Activated CD8-positive, alpha-beta memory T cell treated with anti-CD3 and anti-CD28 coated beads, Interleukin-2, amount 10 ng/mL, durations not matched to agents 7 days and 5 days (primary cell): ENCODE measurements at places on chromosomes 2 and 18. TPM values are rescaled to one million over a fixed set of nuclear protein-coding genes. Genes with fewer than 3 reads are reported as not detected.

GRCh38 chr2:70010576-70011111 lies 49.2 kb upstream of the ASPRV1 start:
- peak overlapping the region; percentile 41 for H3K27ac ChIP-seq
- DNase-seq: no peak
- peaks cover 18% of the 10 kb centered on the region for H3K4me1 ChIP-seq
- no peaks in the 10 kb centered on the region for H3K27me3 ChIP-seq
- no peak overlapping the region for H3K4me3 ChIP-seq

UGT1A10 gene
- total RNA-seq: not detected

ALK gene
- total RNA-seq: not detected

DNA sequence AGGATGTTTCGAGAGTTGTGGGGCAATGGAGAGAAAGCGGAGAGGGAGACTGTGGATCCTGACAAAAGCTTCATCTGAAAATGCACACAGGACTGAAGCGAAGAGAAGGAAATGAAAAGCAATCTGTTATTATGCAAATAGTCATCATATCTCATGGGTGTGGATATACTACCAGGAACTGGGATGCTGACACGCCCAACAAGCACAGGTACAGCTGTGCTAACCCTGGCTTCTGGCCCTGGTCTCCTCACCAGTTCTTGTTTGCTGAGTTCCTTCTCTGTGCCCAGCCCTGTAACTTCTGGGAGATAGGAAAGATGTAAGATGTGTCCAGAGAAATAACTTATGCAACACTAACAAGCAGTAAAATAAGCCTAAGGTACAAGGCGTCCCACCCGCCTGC lies 358.8 kb downstream of the CMPK2 start:
- H3K4me1 ChIP-seq: no peaks in the 10 kb centered on the region
- H3K27me3 ChIP-seq: no peaks in the 10 kb centered on the region
- DNase-seq: no peak
- no peaks in the 10 kb centered on the region for H3K36me3 ChIP-seq

CRYBA2 gene
- total RNA-seq: not detected

DNA sequence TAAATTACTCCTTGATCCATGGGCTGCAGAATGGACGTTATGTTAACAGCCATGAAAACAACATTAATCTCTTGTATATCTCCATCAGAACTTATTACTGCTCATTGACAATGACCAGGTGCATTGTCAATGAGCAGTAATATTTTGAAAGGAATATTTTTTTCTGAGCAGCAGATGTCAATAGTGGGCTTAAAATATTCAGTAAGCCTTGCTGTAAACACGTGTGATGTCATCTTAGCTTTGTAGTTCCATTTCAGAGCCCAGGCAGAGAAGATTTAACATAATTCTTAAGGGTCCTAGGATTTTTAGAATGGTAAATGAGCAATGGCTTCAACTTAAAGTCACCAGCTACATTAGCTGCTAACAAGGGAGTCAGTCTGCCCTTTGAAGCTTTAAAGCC lies 26.6 kb downstream of the CFAP210 start:
- H3K27ac ChIP-seq: no peak overlapping the region
- H3K4me1 ChIP-seq: peaks cover 14% of the 10 kb centered on the region
- H3K4me3 ChIP-seq: no peak overlapping the region
- H3K27me3 ChIP-seq: peaks cover 5% of the 10 kb centered on the region
- no peaks in the 10 kb centered on the region for H3K36me3 ChIP-seq

DNA sequence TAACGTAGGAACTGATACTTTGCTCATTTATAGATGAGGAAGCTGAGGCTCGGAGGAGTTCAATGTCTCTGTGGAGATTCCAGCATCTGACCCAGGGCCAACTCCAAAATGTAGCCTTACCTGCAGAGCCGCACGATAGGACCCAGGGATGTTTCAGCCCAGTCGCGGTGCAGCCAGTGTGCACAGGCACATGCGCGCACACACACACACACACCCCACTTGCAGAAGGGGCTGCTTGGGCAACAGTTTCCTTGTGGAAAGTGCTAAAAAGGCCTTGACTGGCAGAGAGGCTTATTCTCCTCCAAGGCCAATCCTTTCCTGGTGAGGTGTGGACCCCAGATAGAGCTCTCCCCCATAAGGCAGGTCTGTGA lies 101.7 kb downstream of the ZFP36L2 start:
- peaks cover 31% of the 10 kb centered on the region for H3K4me1 ChIP-seq
- no peaks in the 10 kb centered on the region for H3K27me3 ChIP-seq
- no peak overlapping the region for H3K4me3 ChIP-seq

GRCh38 chr2:23814963-23815362 lies 112.0 kb downstream of the ATAD2B start:
- H3K27me3 ChIP-seq: no peaks in the 10 kb centered on the region
- no peak for DNase-seq
- no peak overlapping the region for H3K27ac ChIP-seq
- H3K4me1 ChIP-seq: peaks cover under 1% of the 10 kb centered on the region
- H3K4me3 ChIP-seq: no peak overlapping the region

NOTO gene
- total RNA-seq: not detected

DNA sequence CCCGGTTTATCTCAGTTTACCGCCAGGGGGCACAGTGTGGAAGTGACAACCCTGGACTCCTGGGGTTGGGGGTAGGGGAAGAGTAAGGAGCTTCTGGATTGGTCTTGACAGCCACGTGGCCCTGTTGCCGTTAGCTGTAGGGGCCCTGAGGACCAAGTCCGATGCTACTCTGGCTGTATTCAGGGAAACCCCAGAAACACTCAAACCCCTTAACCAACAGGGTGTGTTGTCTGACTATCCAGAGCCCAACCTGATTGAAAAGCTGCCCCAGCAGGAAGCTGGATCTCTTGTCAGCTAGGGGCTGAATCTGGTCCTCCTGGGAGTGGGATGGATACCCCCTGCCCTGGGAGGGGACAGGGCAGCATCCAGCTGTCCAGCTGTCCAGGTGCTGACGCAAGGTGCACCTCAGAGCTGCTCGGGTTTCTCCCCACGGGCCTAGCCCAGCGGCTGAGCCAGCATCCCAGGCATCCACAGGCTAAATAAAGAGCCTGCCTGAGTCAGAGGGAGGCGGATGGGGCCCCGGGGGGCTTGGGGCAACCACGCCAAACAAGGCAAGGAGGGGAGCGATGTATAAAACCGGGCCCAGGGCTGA lies 3.1 kb upstream of the GMPPA start:
- no peak overlapping the region for H3K27ac ChIP-seq
- peaks cover 40% of the 10 kb centered on the region for H3K27me3 ChIP-seq
- H3K36me3 ChIP-seq: no peaks in the 10 kb centered on the region
- peak; percentile 68 for DNase-seq
- H3K4me1 ChIP-seq: peaks cover 27% of the 10 kb centered on the region
- no peak overlapping the region for H3K4me3 ChIP-seq

DNA sequence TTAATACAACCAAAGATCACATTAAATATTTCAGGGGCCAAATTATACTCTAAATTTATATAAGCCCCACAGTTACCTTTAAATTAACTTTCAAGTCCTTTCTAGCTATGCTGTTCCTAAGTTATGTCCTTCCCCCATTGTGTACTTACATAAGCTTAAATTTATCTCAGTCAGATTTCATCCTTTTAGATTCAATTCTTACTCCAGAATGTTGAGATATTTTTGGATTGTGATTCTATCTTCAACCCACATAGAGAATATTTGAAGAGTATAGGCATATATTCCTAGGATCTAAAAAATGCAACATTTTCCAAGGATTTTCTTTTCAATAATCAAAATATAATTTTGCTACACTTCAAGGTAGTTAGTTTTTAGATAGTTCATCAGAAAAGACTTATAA lies 242.8 kb downstream of the KCNE4 start:
- no peak for DNase-seq
- no peaks in the 10 kb centered on the region for H3K36me3 ChIP-seq
- H3K4me3 ChIP-seq: no peak overlapping the region
- no peak overlapping the region for H3K27ac ChIP-seq
- no peaks in the 10 kb centered on the region for H3K4me1 ChIP-seq

DNA sequence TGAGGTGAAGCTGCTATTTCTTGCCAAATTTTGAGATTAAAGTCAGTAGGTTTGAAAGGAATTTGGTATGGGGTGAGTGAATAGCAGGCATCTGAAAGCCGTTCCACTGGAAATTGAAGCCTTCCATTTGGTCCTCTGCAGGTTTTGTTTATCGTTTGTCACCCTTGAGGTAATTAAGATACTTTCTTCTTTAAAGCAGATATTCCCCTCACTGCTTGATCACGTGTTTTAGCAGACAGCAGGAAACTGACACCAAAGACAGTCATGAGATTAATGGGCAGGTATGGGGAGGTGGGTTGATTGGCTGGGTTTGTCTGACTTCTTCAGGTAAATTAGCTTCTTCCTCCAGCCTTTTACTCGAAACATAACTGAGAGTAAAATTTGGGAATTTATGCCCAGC lies 10.7 kb downstream of the LPIN1 start:
- no peaks in the 10 kb centered on the region for H3K27me3 ChIP-seq
- no peak overlapping the region for H3K4me3 ChIP-seq
- H3K27ac ChIP-seq: peak overlapping the region; percentile 74
- no peak for DNase-seq
- H3K4me1 ChIP-seq: peaks cover 74% of the 10 kb centered on the region

DNA sequence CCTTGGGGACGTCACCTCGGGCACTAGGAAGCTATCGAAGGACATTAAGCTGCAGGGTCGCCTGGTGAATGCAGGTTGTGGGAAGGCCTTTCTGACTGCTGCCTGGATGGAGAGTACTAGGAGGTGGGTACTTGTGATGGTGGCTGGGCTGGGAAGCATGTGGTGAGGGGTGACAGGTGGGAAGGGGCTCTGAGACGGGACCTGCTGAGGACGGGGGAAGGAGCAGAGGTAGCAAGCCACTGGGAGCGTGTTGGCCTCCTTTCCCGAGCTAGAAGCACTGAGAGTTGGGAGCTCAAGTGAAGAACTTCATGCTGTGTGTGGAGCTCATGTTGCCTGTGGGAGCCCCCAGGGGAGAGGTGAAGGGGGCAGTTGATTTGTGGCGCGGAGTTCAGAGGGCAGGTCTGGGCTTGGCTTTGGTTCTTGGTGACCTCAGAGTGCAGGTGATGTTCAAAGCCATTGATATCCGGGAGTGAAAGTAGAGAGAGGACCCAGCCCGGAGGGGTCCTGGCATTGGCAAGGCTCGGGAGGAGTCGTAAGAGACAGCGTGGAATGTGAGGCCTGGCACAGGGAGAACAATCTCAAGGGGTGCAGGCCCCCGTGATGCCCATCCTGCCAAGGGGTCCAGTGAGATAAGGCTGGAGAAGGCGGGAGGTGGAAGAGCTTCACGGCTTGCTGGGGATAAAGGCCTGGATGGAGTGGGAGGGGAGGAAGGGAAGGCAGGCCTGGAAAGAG lies 13.2 kb downstream of the MROH2A start:
- no peak overlapping the region for H3K27ac ChIP-seq
- H3K4me3 ChIP-seq: no peak overlapping the region
- peaks cover 2% of the 10 kb centered on the region for H3K27me3 ChIP-seq
- H3K4me1 ChIP-seq: no peaks in the 10 kb centered on the region

DNA sequence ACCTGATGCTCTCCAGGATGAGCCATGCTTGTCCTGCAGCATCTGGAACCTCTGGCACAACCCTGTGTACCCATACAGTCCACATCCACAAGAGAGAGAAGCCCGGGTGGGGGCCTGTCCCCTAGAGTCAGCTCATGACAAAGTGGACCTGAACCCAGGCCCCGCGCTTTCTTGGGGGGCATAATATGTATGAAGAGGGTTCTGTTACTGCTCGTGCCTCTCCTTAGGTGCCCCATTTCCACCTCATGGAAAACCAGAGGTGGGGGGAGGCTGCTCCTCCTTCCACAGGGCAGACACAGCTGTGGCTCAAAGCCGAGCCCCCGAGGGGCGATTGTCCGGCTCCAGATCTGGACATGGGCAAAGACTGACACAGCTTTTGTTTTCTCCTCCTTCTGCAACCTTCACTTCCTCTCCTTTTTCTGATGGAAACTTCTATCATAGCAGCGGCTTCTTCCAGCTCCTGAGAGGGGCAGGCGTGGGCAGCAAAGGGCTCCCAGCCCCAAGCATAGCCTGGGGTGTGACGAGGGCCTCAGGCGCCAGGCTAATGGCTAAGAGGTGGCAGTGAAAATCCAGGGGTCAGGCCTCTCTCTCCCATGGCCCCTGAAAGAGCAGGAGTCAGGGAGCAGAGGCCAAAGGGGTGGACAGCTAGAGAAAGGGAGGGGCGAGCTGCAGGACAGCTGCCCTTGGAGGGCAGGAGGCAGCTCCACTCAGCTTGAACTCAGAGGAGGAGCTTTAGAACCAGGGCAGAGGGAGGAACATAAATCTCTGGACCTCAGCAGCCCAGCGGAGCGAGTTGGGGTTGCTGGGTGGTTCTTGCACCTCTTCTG lies 155.5 kb downstream of the ZFP36L2 start:
- H3K27ac ChIP-seq: no peak overlapping the region
- no peak for DNase-seq
- H3K27me3 ChIP-seq: no peaks in the 10 kb centered on the region
- H3K4me1 ChIP-seq: no peaks in the 10 kb centered on the region
- no peak overlapping the region for H3K4me3 ChIP-seq
- H3K36me3 ChIP-seq: no peaks in the 10 kb centered on the region

USP34 gene
- 70.3 TPM for total RNA-seq

PHOSPHO2 gene
- total RNA-seq: 4.1 TPM

- no peaks in the 10 kb centered on the region for H3K27me3 ChIP-seq
- DNase-seq: no peak
- no peaks in the 10 kb centered on the region for H3K4me1 ChIP-seq
- H3K36me3 ChIP-seq: no peaks in the 10 kb centered on the region
- no peak overlapping the region for H3K27ac ChIP-seq
Measured at GRCh38 chr2:1907291-1907690, 163.0 kb upstream of the PXDN start.

MAP3K19 gene
- total RNA-seq: not detected

DNA sequence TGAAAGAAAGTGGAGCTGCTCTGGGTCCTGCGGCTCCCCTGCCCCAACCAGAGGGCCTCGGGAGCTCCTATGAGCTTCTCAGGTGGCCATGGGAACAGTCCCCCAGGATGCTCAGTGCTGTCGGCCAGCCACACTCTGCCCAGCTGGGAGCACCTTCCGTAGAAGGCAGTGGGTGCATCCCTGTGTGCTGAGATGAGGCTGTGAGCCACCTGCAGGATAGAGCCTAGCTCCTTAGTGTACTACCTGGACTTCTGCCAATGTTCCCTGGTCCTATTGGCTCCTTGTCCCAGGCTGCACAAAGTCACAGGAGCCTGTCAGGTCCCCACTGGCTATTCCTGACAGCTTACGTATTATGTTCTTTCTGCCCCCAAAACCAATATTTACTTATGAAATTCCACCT lies 16.1 kb downstream of the PRELID3A start:
- H3K27me3 ChIP-seq: no peaks in the 10 kb centered on the region
- no peak for DNase-seq
- H3K36me3 ChIP-seq: no peaks in the 10 kb centered on the region
- peaks cover 16% of the 10 kb centered on the region for H3K4me1 ChIP-seq
- H3K27ac ChIP-seq: no peak overlapping the region

LIPG gene
- not detected for total RNA-seq

DNA sequence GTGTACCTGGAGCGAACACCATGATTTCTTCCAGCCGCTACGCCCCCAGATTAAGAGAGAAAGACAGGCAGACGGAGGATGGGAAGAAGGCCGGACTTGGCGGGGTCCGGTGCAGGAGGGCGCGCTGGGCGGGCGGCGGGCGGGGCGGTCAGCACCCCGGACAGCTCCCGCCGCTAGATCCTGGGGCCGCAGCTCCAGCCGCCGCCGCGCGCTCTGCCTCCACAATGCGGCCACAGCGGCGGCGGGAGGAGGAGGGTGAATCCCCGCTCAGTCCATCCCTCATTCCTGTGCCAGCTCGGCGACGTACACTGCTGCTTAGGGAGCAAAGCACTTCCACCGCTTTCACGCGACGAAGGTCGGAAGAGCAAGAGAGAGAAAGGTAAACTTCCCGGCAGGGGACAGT lies at the start of gene AKAIN1:
AKAIN1 (minus strand) TSS at position 226 of the 403 bp plus-strand sequence; CDS start at position 22, 204 bp downstream.
- H3K27me3 ChIP-seq: peaks cover 59% of the 10 kb centered on the region
- no peak for DNase-seq
- H3K36me3 ChIP-seq: no peaks in the 10 kb centered on the region
- no peak within 1 kb of the TSS for H3K27ac ChIP-seq

TMEM185B gene
- 20.3 TPM for total RNA-seq
